ENCODE measurements at places on chromosomes 11 and 22.

- no peak for DNase-seq
These were observed 25.1 kb upstream of the PLAAT3 start for GRCh38 chr11:63639199-63639832.

DNA sequence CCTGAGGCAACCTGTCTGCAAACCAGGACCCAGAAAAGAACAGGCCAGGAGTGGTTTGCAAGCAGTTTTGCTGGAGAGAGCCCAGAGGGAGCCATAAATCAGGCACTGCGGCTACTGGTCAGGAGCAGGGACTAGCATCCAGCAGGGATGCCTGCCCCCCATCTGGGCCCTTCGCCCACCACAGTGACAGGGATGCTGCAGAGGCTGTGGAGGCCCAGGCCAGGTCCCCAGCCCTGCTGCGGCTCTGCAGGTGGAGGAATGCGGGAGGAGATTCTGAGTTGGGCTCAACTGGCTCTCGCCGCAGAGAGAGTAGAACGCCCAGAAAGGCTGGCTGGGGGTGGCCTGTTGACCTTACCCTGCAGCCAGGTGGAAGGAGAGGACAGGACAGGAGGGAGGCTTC lies 16.4 kb upstream of the NEFH start:
- DNase-seq, result no peak

DNA sequence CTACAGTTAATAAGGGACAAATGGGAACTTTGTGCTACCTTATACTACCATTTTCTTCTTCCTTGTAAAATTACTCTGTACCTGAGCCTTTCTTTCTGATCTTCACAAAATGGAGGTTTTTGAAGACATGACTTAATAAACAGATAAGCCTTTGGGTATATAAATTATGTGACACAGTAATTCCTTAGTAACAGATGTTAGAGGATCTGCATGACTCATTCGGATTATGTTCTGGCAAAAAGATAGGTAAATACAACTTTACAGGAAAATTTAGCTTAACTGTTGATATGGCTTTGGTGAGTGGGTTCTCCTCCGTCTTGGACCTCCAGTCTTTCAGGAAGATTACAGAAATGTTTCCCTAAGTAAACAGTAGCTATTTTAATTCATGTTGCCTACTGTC lies 61.8 kb downstream of the BID start:
- no peak for DNase-seq

DNA sequence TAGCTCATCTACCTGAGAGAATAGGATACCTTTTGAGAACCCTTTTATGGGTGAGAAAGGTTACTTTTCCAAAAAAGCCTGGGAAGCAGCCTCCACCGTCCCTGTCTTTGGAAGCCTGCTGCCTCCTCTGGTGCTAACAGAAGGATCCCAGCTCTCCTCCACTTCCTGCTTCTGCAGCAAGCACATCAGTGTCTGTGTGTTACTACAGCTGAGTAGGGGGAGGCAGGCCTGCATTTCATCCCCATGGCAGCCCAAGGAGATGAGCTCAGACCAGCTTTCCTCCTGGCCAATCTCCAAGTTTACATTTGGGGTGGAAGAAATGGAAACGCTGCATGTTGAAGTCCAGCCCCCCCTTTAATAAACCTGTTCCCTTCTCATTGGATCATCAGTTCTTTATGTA lies 7.4 kb upstream of the CCDC34 start:
- DNase-seq, result no peak

- DNase-seq, result no peak
These were observed 293.9 kb downstream of the NTM start for GRCh38 chr11:131664293-131664692.

DNA sequence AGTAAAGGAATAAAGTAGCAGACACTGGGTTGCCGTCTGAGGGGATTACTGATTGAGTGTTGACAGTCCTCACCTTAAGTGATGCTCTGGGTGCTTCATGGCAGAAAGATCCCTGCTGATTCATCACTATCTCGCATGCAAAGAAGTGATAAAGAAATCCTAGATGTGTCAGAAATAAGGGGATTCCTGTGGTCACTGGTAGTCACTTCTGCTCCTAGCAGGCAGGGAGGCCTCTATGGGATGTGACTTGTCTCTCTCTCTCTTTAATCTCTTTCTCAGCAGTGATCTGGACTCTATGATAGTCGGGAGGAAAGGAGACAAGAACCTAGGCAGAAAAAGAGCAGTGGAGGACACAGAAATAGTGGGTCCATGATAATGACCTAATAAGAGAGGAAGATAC lies 30.9 kb upstream of the OR56A1 start:
- no peak for DNase-seq

- DNase-seq, result no peak
These were observed 188.1 kb downstream of the CTTN start for GRCh38 chr11:70586261-70587074.

- DNase-seq, result no peak
These were observed 1165.3 kb downstream of the TBC1D22A start for GRCh38 chr22:47927648-47928210.
